ENCODE measurements at places on chromosomes 16 and 17.

GRCh38 chr16:77684181-77684526 lies 38.2 kb upstream of the NUDT7 start:
- DNase-seq = no peak

GRCh38 chr17:80397034-80397387 lies 18.0 kb upstream of the ENDOV start:
- DNase-seq = no peak

DNA sequence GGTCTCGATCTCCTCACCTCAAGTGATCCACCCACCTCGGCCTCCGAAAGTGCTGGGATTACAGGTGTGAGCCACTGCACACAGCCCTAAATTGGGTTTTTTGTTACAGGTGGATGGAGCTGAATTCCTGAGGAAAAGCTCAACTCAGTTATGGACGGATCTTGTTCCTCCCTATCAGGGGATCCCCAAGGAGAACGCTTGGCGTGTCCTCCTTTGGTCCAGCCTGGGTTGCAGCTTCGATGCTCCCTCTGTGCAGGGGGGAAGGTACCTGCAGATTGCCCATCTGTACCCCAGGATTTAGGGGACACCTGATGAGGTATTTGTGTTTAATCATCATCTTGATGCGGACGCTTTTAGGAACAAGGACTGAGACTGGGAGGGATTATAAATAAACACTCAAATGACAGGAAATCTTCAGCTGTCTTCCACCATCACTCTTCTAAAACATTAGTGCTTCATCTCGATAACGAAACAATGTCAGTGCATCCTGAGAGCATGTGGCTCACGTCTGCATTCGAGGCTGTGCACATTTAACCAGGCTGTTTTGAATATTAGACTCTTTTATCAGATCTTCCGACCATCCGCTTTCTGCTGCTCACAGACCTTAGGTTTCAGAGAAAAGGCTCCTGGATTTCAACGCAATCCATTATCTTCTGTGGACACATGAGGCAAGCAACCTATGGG lies 18.2 kb upstream of the MEIOB start:
- no peak for DNase-seq

DNA sequence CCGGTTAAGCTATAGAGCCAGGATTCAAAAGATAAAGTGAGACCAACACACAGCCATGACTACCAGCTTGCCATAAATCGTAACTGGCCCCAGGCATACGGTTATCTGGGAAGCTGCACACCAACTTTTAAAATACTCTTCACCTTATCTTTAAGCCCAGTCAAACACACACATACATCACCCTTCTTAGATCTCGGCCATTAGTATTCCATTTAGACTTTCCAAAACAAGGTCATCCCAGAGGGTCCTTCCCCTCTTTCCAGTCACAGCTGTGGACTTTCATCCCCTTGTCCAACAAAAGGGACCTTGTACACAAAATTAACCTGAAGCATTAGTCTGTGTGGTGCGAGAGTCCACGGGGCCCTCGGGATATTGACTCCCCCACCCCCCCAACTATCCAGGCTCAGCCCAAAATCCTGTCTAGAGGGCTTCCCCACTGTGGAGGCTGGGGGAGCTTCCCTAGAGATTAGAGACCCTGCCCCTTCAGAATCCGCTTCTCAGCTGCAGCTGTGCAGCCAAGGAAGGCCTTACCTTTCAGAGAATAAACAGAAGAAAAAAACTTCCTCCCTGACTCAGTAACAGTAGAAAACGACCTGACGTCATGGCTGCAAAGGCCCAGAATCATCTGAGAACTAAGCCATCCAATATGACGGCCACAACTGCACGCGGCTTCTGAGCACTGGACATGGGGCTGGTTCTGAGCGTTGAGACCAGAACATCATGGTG lies 9.9 kb downstream of the ZFHX3 start:
- no peak for DNase-seq

- DNase-seq = no peak
Measured at GRCh38 chr16:79283578-79283977, 317.0 kb downstream of the MAF start.

DNA sequence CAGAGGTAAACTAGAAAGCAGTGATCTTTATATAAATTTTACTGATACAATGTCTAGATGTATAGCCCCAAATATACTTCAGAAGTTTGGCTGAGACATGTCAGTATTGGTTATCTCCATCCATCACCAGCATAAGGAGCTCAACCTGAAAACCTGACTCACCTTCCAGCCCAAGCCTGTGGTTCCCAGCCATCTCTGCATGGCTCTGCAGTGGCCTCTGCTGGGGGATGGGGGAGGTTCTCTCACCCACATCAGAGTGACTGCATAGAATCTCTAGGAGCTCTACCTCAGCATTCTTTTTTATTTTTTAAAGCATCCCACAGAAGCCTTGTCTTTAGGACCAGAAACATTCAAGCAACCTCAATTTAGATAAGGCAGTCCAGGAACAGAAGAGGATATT lies 27.3 kb downstream of the USP7 start:
- DNase-seq = peak; percentile 57

DNA sequence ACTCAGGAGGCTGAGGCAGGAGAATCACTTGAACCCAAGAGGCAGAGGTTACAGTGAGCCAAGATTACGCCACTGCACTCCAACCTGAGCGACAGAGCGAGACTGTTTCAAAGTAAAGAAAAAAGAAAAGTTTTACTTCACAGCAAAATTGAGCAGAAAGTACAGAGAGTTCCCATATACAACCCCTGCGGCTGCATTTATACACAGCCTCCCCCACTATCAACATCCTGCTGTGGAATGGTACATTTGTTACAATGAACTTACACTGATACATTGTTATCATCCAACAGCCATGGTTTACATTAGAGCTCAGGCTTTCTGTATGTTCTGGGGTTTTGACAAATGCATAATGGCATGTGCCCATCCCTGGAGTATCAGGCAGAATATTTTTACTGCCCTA lies 2.6 kb upstream of the MTHFSD start:
- no peak for DNase-seq

DNA sequence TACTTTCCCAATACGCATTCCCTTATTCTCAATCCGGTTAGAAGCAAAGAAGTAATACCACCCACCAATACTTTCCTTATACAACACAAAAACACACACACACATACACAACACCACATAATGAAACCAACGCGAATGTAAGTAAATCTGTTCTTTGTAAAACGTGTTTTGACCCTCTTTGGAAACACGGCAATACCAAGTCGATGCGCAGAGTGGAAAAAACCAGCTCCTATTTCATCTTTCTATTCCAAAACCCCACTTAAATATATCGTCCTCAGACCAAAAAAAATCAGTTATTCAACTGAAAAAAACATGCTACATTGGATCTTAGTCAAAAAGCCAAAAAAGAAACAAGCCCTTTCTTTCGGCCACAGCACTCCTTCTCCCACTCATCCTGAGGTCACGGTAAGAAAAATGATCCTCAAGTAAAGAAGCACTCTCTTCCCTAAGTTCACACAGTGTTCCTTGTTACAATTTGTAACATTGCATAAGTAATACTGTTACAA lies 31.0 kb upstream of the ARL4D start:
- DNase-seq = peak; percentile 80

- no peak for DNase-seq
Measured at GRCh38 chr16:54446639-54447038, 160.1 kb upstream of the IRX3 start.

DNA sequence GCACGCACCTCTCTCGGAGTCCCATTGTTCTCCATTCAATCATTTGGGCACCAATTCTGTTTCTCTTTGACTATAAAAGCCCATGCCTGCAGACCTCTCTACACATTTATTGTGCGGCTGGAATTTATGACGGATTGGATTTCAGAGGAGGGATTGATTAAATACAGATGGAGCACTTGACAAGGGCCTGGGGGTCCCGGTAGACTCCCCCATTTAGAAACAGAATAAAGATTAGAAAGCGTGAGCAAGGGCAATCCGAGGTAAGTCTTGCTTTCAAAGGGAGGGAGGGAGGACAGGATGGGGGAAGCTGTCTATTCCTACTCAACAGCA lies 15.1 kb upstream of the PITPNM3 start:
- no peak for DNase-seq

DNA sequence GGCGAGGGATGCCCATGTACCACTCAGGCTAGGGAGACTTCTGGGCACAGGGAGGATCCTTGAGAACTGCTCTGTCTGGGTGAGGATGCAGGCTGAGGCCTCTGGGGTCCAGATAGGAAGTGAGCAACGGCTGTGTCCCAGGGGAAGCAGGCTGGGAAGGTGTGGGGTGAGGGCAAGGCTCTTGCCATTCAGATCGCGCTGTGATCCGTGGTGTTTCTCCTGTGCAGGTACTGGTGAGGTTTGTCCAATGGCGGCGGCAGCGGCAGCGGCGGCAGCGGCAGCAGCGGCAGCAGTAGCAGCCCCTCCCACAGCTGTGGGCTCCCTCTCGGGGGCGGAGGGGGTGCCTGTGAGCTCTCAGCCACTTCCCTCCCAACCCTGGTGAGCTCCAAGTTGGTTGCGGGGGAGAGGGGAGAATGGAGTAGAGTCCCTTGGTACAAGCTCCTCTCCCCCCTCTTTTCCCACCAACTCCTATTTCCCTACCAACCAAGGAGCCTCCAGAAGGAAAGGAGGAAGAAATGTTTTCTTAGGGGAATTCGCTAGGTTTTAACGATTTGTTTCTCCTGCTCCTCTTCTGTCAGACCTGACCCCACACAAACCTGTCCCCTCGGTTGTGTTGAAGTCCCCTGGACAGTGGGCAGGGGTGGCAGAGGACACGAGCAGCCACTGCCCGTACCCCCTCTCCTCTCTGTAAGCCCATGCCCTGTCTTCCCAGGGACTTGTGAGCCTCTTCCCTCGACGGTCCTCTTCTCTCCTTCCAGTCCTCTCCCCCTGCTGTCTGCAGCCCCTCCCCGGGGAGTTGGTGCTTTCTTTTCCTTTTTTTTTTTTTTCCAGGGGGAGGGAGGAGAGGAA lies 1.9 kb upstream of the PRRT2 start:
- DNase-seq = peak; percentile 70

- no peak for DNase-seq
Measured at GRCh38 chr17:35519906-35520442, 17.5 kb downstream of the SLFN12L start.

DNA sequence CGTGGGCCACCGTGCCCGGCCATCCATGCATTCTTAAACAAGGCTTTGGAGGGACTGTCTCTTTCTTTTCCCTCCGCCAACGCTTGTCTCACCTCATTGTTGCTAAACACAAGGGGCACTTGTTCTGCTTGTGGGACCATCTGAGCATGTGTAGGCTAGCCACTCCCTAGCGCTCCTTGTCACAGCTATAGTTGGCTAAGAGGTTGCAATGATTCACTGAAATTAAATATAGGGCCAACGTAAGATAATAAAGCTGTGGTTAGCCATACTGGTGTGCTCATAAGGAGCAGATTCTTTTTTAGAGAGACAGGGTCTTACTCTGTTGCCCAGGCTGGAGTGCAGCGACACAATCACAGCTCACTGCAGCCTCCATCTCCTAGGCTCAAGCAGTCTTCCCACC lies 41.2 kb downstream of the KIAA0513 start:
- no peak for DNase-seq

DNA sequence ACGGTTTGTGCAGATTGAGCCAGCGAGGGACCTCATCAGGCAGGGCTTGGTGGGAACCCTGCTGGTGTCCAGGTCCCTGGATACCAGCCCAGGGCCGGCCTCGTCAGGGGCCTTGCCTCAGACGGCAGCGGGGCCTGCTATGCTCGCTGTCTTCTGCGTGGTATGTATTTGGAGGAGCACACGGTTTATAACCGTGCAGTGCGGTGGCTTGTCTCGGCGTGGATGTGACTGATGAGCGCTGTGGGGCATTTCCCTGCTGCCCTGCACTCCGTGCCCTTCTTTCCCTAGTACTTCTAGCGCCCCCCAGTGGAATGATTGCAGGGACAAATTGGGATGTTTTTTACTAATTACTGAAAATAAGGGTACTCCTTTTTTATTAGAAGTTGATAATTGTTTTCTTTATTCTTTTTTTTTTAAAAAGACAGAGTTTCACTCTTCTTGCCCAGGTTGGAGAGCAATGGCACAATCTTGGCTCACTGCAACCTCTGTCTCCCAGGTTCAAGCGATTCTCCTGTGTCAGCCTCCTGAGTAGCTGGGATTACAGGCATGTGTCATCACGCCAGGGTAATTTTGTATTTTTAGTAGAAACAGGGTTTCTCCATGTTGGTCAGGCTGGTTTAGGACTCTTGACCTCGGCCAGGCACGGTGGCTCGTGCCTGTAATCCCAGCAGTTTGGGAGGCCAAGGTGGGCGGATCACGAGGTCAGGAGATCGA lies 15.3 kb downstream of the TBCD start:
- peak; percentile 41 for DNase-seq

DNA sequence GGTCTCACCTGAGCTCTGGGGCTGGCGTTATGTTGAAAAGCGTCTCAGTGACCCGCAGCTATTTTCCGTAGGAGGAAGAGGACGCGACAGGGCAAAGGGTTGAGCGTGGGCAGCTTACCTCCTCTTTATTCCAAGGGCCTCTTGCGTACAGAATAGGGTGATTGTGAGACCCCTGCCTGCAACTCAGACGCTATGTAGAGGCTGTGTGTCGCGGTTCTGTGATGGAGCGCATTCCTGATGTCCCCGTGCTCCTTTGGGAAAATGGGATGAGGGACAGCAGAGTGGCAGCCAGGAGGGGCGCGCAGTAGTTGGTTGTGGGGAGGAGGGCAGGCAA lies 531 bp upstream of the CDH8 start:
- no peak for DNase-seq

- DNase-seq = no peak
Measured at GRCh38 chr17:37305406-37305905, 70.3 kb upstream of the C17orf78 start.

DNA sequence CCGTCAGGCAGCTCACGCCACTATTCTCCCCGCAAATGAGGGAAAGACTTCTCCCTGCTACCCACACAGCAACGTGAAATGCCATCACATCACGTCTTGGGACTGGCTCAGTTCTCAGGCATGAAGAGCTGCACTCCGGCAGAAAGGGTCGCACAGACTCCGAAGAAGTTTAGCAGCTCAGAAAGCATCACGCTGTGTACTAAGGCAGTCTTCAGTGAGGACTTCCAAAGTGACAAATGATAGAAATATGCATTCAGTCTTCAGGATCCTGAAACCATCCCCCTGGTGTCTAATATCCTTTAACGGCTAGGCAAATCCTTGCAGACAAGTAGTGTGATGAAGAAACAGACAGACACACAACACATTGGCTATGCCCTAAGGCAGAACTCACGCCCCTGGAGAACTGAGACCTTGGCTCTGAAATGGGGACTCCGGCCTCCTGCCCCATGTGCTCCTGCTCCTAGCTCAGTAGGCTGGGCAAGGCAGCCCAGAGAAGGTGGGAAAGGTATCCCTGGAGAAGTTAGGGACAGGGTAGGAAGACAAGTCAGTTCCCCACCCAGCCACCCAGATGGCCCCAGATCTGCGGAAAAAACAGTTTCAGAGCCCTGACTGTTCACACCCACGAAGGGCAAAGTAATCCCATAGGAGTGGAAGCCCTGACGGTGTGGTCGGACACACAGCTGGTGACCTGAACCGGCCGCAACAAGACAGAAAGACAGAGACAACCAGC lies 1.6 kb downstream of the XYLT1 start:
- peak; percentile 86 for DNase-seq

DNA sequence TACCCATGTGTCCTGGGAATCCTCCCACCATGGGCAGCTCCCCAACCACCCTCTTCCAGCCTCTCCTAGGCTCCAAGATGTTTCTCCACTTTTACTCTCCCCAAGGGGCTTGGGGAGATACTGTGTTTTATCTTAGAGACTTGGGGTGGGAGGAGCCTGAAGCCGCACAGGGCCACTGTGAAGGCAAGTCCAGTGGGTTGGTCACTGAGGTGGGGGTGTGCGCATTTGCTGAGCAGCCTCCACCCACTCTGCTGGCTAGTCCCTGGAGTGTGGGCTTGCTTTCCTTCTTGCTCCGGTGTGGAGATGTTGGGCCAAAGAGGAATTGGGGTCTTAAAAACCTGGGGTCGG lies 4.1 kb upstream of the CLDN9 start:
- no peak for DNase-seq

- DNase-seq = no peak
Measured at GRCh38 chr16:2501946-2502895, 11.5 kb upstream of the ATP6V0C start.

All from hepatic stellate cell (primary cell).